ENCODE measurements at places on chromosomes 2 and 18. TPM values are rescaled to one million over a fixed set of nuclear protein-coding genes. Genes with fewer than 3 reads are reported as not detected.

Gene POTEC
- not detected for total RNA-seq

Gene KCNK3
- total RNA-seq = not detected

Gene SPATA3
- 0.72 TPM for total RNA-seq

Gene ABCG8
- total RNA-seq = not detected

Gene NLRC4
- not detected for total RNA-seq

Gene MRO
- not detected for total RNA-seq

Gene RIT2
- not detected for total RNA-seq

Gene FTCDNL1
- total RNA-seq = 0.32 TPM

Gene SERPINB11
- not detected for total RNA-seq

Gene PMAIP1
- total RNA-seq = 326 TPM

DNA sequence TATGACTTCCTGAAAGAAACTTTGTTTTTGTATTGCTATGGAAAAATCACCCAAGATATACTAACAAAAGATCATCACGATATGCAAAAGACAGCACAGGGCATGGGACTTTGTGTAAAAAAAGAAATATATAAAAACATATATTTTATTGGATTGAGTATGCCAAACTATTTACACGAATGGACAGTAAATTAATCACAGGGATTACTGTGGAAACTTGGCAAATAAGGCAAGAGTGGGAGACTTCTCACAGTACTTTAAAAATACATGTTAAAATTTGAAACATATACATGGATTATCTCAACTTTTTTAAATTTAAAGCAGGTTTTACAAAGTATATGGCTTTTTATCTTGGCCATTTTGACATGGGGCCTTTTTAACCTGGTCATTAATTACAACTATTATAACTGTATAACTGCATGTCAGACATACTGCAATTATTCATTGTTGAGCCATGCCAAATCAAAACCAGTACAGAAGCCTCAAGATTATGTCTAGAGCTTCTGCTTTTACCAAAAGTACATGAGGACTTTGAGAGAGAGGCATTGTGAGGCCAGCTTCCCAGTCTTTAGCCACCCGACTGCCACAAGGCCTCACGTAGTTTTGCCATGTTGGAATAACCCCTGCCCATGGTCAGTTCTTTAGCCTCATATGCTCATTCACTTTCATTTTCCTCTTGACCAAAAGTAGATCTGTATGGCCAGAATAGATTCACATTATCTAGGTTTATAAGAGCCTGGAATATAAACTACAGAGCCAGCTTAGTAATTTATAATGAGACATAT lies 419.8 kb downstream of the SETBP1 start:
- no peaks in the 10 kb centered on the region for H3K36me3 ChIP-seq
- H3K27ac ChIP-seq = no peak overlapping the region
- no peaks in the 10 kb centered on the region for H3K4me1 ChIP-seq
- peaks cover 3% of the 10 kb centered on the region for H3K27me3 ChIP-seq
- H3K4me3 ChIP-seq = no peak overlapping the region

DNA sequence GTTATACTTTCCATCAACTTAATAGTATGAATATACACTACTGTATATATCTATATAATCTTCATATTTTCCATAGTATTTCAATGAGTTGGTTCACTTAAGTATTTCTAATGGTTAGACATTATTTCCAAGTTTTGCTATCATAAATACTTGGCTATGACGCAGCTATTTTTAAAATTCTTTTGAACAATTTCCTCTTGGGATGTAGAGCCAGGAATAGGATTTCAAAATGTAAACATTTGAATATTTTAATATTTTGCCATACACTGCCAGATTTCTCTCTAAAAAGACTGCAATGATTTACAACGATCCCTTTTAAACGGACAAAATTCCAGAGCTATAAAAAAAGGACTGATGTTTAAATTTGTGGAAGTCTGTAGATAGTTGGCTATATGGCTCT lies 95.6 kb downstream of the NUP35 start:
- no peak overlapping the region for H3K27ac ChIP-seq
- DNase-seq = no peak
- H3K4me3 ChIP-seq = no peak overlapping the region
- no peaks in the 10 kb centered on the region for H3K4me1 ChIP-seq

DNA sequence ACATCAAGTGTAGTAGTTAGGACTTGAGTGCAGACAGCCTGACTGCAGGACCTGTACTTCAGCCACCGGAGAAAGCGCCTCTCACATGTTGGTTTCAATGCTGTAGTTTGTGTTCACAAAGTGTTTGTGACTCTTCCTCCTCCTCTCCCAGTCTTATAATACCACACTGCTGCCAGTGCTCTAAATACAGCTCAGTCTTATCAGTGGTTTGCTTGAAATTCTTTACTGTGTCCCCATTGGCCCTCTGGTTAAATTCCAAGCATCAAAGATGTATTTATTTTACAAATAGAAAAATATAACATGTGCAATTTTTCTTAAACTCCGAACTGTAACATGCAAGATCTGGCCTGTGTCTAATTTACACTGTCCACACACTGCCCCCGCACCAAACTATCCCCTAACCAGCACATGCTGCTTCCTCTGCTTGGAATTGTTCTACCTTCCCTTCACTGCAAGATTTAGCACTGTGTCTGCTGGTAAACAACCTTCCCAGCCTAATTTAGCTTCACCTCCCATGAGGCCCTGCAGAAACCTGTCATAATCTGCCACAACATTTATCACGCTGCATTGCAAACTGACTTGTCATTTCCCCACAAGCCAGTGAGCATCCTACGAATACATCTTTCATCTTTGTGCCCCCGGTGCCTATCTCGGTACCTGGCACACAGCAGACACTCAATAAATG lies 77.1 kb downstream of the SUMO1 start:
- no peak for DNase-seq
- H3K36me3 ChIP-seq = no peaks in the 10 kb centered on the region
- no peaks in the 10 kb centered on the region for H3K4me1 ChIP-seq
- no peak overlapping the region for H3K4me3 ChIP-seq

- H3K27me3 ChIP-seq = no peaks in the 10 kb centered on the region
- H3K36me3 ChIP-seq = no peaks in the 10 kb centered on the region
- H3K27ac ChIP-seq = no peak overlapping the region
- no peak for DNase-seq
- H3K4me3 ChIP-seq = no peak overlapping the region
Observed at GRCh38 chr2:15647622-15648590, 56.2 kb downstream of the DDX1 start.

DNA sequence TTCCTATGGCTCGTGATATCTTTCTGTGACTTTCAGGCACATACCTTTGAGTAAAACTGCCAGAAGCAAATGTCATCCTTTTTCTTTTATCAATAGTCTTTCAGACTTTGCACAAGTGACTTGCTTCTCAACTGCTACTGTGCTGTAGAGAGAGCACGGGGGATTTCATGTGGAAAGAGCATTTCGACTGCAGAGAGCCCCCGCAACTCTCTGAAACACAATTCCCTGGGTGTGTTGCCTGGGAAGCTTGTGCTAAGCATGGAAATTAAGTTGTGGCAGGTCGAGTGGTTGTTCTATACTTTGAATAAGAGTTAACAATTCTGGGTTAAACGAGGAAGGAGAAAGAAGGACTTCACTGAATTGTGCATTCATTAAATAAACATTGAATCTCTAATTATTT lies 659.1 kb downstream of the TDRD15 start:
- H3K4me3 ChIP-seq = no peak overlapping the region
- H3K36me3 ChIP-seq = no peaks in the 10 kb centered on the region
- no peak for DNase-seq
- H3K27ac ChIP-seq = no peak overlapping the region
- no peaks in the 10 kb centered on the region for H3K4me1 ChIP-seq

DNA sequence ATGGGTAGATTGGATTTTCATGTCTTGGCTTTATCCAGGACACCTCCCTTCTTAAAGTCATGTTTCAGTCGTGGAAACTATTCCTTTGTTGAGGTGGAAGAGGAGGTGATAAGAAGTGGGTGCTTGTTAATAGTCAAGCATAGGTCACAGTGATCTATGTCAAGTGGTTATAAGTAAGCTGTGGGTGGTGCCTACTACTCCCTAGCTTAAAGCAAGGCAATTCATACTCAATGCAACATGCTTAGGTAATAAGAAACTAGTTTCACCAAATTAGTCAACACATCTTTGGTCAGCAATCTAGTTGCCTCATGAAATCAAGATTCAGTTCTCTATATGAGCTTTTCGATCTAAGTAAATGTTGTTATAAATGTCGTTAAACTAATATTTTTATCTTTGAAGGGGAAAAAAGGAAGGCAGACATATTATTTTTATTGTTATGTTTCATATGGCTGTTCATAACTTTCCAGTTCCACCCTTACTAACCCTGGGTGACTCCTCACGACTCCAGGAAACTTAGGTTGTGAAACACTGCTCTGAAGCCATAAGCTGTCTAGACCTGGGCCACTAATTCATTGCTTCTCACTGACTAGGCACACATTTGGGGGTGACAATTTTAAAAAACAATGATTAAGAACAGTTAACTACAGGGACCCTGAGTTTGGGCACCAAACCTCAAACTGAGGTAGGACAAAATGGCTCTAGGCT lies 5.8 kb upstream of the ABCB11 start:
- no peak overlapping the region for H3K4me3 ChIP-seq
- H3K27me3 ChIP-seq = no peaks in the 10 kb centered on the region
- no peak overlapping the region for H3K27ac ChIP-seq

DNA sequence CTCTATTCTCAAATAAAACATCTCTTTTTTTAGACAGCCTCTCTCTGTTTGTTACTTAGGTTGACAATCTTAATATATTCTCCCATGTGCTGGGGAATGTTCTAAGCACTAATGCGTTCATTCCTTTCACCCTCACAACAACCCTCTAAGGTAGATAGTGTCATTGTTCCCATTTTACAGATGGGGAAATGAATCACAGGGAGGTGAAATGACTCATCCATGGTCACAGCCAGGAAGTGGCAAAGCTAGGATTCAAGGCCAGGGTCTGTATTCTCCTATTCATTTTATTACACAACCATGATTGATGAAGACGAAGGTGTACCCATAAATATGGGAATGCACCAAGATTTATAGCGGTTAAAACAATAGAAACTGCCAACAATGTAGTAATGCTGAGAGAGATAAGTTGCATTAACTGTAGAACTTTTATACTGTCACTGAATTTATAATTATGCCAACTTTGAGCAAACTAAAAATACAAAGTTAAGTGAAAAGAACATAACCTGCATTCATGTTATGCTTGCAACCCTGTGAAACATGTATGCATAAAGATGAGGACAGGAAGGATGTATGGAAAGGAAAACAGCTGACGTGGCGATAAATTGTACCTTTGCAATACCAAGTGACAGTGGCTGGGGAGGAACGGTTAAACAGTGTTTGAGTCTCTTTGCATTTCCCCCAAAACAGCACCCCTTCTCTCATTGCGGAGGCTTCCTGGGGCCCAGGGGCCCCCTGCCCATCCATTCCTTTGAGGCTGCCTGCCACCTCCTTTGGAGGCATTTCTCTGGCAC lies 257.7 kb upstream of the AGAP1 start:
- H3K27me3 ChIP-seq = peaks cover 2% of the 10 kb centered on the region
- no peak overlapping the region for H3K27ac ChIP-seq
- H3K4me3 ChIP-seq = no peak overlapping the region
- no peak for DNase-seq
- no peaks in the 10 kb centered on the region for H3K36me3 ChIP-seq

GRCh38 chr2:144477957-144478311 lies 42.0 kb downstream of the ZEB2 start:
- no peak for DNase-seq
- no peaks in the 10 kb centered on the region for H3K27me3 ChIP-seq
- H3K36me3 ChIP-seq = no peaks in the 10 kb centered on the region
- no peaks in the 10 kb centered on the region for H3K4me1 ChIP-seq

DNA sequence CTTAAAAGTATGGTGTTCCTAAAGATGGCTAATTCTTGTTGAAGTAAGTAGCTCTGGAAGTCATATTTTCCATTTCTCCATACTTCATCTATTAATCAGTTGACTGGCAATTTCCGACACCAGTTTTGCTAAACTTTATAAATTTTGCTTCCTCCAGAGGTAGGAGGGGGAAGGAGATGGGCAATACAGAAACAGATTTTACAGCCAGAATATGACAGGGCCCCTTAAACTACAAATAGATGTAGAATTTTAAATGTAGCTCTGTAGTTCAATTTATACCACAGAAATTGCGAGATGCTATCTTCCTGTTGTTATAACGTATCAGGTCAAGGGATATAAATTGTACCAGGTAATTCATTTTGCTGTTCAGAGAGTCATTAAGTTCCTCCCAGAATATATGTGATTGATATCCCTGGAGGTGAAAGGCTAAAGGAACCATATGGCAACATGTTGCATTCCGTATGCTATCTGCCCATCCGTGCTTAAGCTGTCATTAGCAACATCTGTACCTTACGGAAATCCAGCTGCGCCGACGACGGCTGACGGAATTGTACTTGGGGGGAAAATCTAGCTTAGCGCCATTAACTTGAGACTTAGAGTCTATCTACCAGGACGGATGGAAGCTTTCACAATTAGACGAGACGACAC lies 8.4 kb upstream of the NR4A2 start:
- H3K27ac ChIP-seq = peak overlapping the region; percentile 100
- H3K36me3 ChIP-seq = no peaks in the 10 kb centered on the region
- peak; percentile 70 for DNase-seq
- peak overlapping the region; percentile 98 for H3K4me3 ChIP-seq
- peaks cover 39% of the 10 kb centered on the region for H3K4me1 ChIP-seq
- no peaks in the 10 kb centered on the region for H3K27me3 ChIP-seq

- peaks cover 96% of the 10 kb centered on the region for H3K36me3 ChIP-seq
- H3K4me3 ChIP-seq = no peak overlapping the region
- peaks cover 5% of the 10 kb centered on the region for H3K4me1 ChIP-seq
- peak overlapping the region; percentile 38 for H3K27ac ChIP-seq
- DNase-seq = no peak
Observed at GRCh38 chr2:233129351-233129978, 69.3 kb downstream of the INPP5D start.

DNA sequence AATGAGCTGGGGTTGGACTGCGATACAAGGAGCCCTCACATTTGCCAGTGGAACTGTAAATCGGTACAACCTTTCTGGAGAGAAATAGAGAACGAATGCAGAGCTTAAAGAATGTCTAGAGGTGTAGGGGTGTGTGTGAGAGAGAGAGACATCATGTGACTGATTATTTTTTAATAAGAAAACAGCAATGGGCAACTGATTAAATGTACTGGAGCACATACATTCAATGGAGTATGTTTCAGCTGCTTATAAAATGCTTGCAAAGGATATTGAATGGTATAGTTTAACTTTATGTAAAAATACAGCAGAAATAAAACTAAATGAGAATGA lies 391 bp upstream of the TMEM17 start:
- no peak for DNase-seq
- H3K4me3 ChIP-seq = peak overlapping the region; percentile 42
- peaks cover 26% of the 10 kb centered on the region for H3K27me3 ChIP-seq
- H3K4me1 ChIP-seq = peaks cover 9% of the 10 kb centered on the region

DNA sequence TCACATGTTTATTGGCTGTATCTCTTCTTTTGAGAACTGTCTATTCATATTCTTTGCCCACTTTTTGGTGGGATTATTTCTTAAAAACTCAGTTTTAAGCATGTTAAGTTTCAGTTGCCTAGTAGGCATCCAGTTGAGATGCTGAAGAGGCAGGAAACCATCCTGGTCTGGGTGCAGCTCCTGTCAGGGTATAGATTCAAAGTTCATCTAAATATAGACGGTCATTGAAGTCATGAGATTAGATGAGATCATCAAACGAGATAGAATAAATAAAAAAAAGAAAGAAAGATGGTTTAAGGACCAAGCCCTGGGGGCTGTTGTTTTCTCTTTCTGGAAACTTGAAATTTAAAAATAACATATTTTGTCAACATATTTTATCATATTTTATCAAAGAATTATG lies 9.2 kb upstream of the DNAH7 start:
- H3K4me1 ChIP-seq = peaks cover 5% of the 10 kb centered on the region
- H3K36me3 ChIP-seq = no peaks in the 10 kb centered on the region
- no peak overlapping the region for H3K4me3 ChIP-seq
- no peak overlapping the region for H3K27ac ChIP-seq
- H3K27me3 ChIP-seq = no peaks in the 10 kb centered on the region
